CD8-positive, alpha-beta memory T cell (primary cell): ENCODE measurements at places on chromosomes 1 and 21. TPM values are rescaled to one million over a fixed set of nuclear protein-coding genes. Genes with fewer than 3 reads are reported as not detected.

The RIPK4 gene
- not detected for total RNA-seq

The LCE3D gene
- total RNA-seq, result not detected

The OR14A16 gene
- not detected for total RNA-seq

The KCNJ15 gene
- total RNA-seq, result not detected

The TDRD10 gene
- total RNA-seq, result not detected

The TMEM51 gene
- total RNA-seq, result 0.24 TPM

The FCMR gene
- total RNA-seq, result 75.1 TPM

The AKT3 gene
- 49.6 TPM for total RNA-seq

The CSMD2 gene
- total RNA-seq, result not detected

The S100A13 gene
- 7.6 TPM for total RNA-seq

The PRELP gene
- total RNA-seq, result not detected

The LCE1D gene
- total RNA-seq, result not detected

The P3H1 gene
- total RNA-seq, result 38.5 TPM

The HUNK gene
- 0.20 TPM for total RNA-seq

The LRRC53 gene
- not detected for total RNA-seq

The RGS4 gene
- total RNA-seq, result not detected

The ARHGEF10L gene
- 0.26 TPM for total RNA-seq

The KIAA0040 gene
- total RNA-seq, result 31.8 TPM

The CLCNKB gene
- not detected for total RNA-seq

The RORC gene
- 1.5 TPM for total RNA-seq

The RIPPLY3 gene
- total RNA-seq, result 0.09 TPM

The C1orf167 gene
- total RNA-seq, result not detected

The VWA5B1 gene
- total RNA-seq, result not detected

The WNT9A gene
- 0.13 TPM for total RNA-seq

The CLCA1 gene
- total RNA-seq, result not detected

The PUM1 gene
- 99.8 TPM for total RNA-seq

The MYBPH gene
- total RNA-seq, result not detected
